CD8-positive, alpha-beta memory T cell (primary cell): ENCODE measurements at places on chromosomes 4 and X. TPM values are rescaled to one million over a fixed set of nuclear protein-coding genes. Genes with fewer than 3 reads are reported as not detected.
A peak's percentile ranks its signal among the peaks of the same experiment; 100 is the strongest.

IL13RA2 gene
- not detected for total RNA-seq

WNK3 gene
- 0.13 TPM for total RNA-seq

ABLIM2 gene
- total RNA-seq, result 1.1 TPM

UGT2B10 gene
- total RNA-seq, result not detected

CSN2 gene
- not detected for total RNA-seq

DCAF12L1 gene
- not detected for total RNA-seq

REELD1 gene
- total RNA-seq, result 0.18 TPM

CXCL5 gene
- not detected for total RNA-seq

TIGD4 gene
- total RNA-seq, result 0.68 TPM

FATE1 gene
- total RNA-seq, result not detected

GRCh38 chr4:188245651-188246050, 106.4 kb downstream of the TRIML1 start:
- DNase-seq, result no peak
- no peaks in the 10 kb centered on the region for H3K36me3 ChIP-seq
- no peaks in the 10 kb centered on the region for H3K27me3 ChIP-seq
- no peak overlapping the region for H3K4me3 ChIP-seq
- no peaks in the 10 kb centered on the region for H3K4me1 ChIP-seq

GRCh38 chr4:74755486-74755885, 38.8 kb downstream of the BTC start:
- H3K36me3 ChIP-seq, result no peaks in the 10 kb centered on the region
- H3K4me3 ChIP-seq, result no peak overlapping the region
- H3K27ac ChIP-seq, result no peak overlapping the region
- DNase-seq, result no peak
- H3K27me3 ChIP-seq, result no peaks in the 10 kb centered on the region
- no peaks in the 10 kb centered on the region for H3K4me1 ChIP-seq

- no peak for DNase-seq
- no peaks in the 10 kb centered on the region for H3K4me1 ChIP-seq
- H3K4me3 ChIP-seq, result no peak overlapping the region
- H3K36me3 ChIP-seq, result no peaks in the 10 kb centered on the region
- H3K27me3 ChIP-seq, result no peaks in the 10 kb centered on the region
These were observed 71.6 kb downstream of the AMOT start for GRCh38 chrX:112769034-112769433.

GRCh38 chr4:77911842-77912450, 49.3 kb downstream of the MRPL1 start:
- H3K27ac ChIP-seq, result no peak overlapping the region
- H3K4me3 ChIP-seq, result no peak overlapping the region
- no peak for DNase-seq
- H3K4me1 ChIP-seq, result no peaks in the 10 kb centered on the region

- H3K4me3 ChIP-seq, result no peak overlapping the region
- DNase-seq, result no peak
- no peak overlapping the region for H3K27ac ChIP-seq
- H3K36me3 ChIP-seq, result no peaks in the 10 kb centered on the region
These were observed 514.4 kb downstream of the RPA4 start for GRCh38 chrX:97398030-97398551.

GRCh38 chrX:34778916-34779315, 121.8 kb upstream of the TMEM47 start:
- H3K4me3 ChIP-seq, result no peak overlapping the region
- no peaks in the 10 kb centered on the region for H3K27me3 ChIP-seq
- H3K36me3 ChIP-seq, result no peaks in the 10 kb centered on the region
- no peaks in the 10 kb centered on the region for H3K4me1 ChIP-seq

GRCh38 chrX:2897311-2897689, 31.8 kb downstream of the ARSD start:
- H3K27ac ChIP-seq, result no peak overlapping the region
- no peaks in the 10 kb centered on the region for H3K36me3 ChIP-seq
- DNase-seq, result no peak
- no peaks in the 10 kb centered on the region for H3K4me1 ChIP-seq
- no peaks in the 10 kb centered on the region for H3K27me3 ChIP-seq

- H3K36me3 ChIP-seq, result no peaks in the 10 kb centered on the region
- H3K27me3 ChIP-seq, result no peaks in the 10 kb centered on the region
- H3K4me3 ChIP-seq, result no peak overlapping the region
- H3K4me1 ChIP-seq, result no peaks in the 10 kb centered on the region
- H3K27ac ChIP-seq, result no peak overlapping the region
These were observed 286.1 kb upstream of the TENM3 start for GRCh38 chr4:181957088-181957487.

GRCh38 chr4:3388471-3389232, 53.1 kb upstream of the HGFAC start:
- DNase-seq, result no peak
- no peaks in the 10 kb centered on the region for H3K27me3 ChIP-seq
- no peaks in the 10 kb centered on the region for H3K36me3 ChIP-seq

DNA sequence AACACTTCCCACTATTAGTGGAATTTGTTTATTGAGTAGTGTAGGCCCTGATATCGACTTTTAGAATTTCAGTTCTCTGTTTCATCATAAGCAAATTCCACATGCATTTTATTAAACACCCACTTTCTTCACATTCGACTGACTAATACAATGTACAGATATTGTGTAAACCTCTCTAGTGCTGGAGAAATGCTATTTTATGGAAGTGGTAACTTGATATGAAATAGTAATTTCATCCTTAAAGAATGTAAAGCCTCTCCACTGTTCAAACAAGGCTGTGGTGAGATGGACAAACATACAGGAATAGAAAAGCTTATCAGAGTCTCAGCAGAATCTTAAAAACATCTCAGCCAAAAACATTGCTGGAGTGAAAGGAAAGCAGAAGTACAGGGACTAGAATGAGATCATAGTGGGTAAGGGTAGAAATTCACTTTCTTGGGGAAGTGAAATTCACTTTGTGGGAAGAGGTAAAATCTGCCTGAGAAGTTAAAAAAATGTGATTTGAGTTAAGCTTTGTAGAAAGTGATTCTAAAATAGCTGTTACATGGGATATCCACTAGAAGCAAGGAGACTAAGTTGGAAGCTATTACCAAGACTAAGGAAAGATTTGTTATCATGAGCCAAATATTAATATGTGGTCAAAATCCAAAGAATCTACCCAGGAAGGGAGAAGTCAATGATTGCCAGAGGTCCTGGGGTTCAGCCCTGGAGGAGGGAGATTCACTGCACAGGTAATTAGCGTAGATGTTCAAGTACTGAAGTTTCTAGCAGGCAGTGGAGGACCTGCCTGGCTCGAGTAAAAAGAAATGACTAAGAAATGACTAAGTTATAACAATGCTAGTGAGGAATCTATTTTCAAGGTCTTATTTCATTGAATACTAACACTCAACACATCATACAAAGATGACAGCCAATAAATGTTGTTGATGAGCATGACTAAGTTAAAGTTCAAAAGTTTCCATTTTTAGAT, 398.3 kb upstream of the FAM47C start:
- no peak overlapping the region for H3K27ac ChIP-seq
- H3K27me3 ChIP-seq, result no peaks in the 10 kb centered on the region
- H3K4me3 ChIP-seq, result no peak overlapping the region
- no peaks in the 10 kb centered on the region for H3K36me3 ChIP-seq
- no peak for DNase-seq
- H3K4me1 ChIP-seq, result no peaks in the 10 kb centered on the region

DNA sequence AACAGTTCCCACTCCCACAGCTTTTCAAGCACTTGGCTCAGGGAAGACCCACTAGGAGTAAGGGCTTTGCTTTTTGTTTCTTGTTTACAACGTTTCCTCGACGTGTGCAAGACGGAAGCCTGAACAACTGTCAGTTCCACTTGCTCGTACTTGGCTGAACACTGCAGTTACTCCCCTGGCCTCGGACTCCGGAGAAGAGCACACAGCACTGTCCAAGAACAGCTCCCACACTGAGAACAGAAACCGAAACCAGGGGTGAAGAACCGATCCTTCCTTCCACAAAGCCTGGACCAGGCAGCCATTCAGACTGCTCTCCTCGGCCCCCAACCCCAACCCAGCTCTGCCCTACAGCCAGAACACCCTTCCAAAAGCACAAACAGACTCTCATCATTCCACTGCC, 25.5 kb downstream of the IRF2 start:
- no peak for DNase-seq
- no peaks in the 10 kb centered on the region for H3K27me3 ChIP-seq
- H3K27ac ChIP-seq, result no peak overlapping the region
- no peak overlapping the region for H3K4me3 ChIP-seq
- no peaks in the 10 kb centered on the region for H3K36me3 ChIP-seq
- peaks cover 92% of the 10 kb centered on the region for H3K4me1 ChIP-seq

- H3K36me3 ChIP-seq, result no peaks in the 10 kb centered on the region
- no peaks in the 10 kb centered on the region for H3K4me1 ChIP-seq
- no peak for DNase-seq
- no peaks in the 10 kb centered on the region for H3K27me3 ChIP-seq
- H3K27ac ChIP-seq, result no peak overlapping the region
- H3K4me3 ChIP-seq, result no peak overlapping the region
These were observed 24.2 kb downstream of the ARHGAP6 start for GRCh38 chrX:11641349-11642065.

DNA sequence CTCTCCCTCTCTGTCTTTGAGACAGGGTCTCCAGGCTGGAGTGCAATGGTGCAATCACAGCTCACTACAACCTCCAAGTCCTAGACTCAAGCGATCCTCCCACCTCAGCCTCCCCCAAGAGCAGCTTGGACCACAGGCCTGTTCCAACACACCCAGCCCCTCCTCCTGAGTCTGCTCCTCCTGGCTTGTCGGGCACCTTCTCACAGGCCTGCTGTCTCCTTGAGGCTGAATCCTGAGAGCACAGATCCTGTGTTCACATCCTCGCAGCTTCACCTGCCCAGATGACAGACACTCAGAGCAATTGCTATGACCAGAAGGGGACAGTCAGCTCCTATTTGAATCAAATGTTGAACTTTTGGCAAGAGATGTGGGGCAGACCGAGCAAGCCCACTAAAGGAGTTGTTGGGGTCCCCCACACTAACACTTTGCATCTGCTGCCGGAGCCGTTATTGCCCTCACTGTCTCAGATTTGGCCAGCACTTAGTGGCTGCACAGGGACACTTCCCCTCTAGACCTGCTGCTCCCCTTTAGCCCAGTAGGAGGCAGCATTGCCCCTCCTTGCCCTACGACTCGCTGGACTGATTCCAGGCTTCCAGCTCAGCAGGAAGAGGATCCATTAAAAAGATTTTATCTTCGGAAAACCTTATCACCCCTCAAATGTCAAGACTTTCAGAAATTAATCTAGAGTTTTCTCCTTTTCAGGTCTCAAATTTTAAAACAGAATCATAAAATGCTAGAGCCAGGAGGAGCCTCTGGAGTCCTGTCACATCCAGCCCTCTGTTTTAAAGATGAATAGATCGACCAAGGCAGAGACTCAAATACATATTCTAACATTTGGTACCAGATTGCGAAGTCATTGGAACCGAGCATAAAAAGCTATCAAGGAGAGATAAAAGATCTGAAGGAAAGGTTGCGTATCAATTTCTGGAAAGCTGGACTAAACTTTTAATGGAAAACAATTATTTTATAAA, 113.7 kb downstream of the USP46 start:
- peak; percentile 68 for DNase-seq
- no peak overlapping the region for H3K4me3 ChIP-seq
- no peaks in the 10 kb centered on the region for H3K4me1 ChIP-seq
- no peak overlapping the region for H3K27ac ChIP-seq

DNA sequence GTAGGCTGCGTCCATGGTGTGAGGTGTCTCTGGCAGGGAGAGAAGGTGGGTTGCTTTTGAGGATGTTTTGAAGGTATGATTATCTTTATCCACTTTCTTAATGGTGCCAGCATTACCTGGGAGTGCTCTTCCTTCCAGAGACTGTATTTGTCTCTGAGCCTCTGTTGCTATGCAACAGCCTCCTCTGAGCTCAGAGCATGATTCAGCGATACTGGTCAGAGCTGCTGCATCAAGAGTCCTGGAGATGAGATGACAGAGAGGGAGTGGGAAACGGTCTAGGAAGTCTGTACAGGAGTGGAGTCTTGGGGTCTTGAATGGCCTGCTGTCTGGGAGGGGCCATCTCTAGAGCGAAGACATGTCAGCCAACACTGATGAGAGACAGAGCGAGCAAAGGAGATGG, 104.4 kb upstream of the RAB40AL start:
- no peak for DNase-seq
- H3K27ac ChIP-seq, result no peak overlapping the region
- H3K4me3 ChIP-seq, result no peak overlapping the region
- H3K27me3 ChIP-seq, result no peaks in the 10 kb centered on the region
- no peaks in the 10 kb centered on the region for H3K4me1 ChIP-seq
- H3K36me3 ChIP-seq, result no peaks in the 10 kb centered on the region

GRCh38 chrX:23403849-23404248, 69.2 kb downstream of the PTCHD1 start:
- H3K27ac ChIP-seq, result no peak overlapping the region
- no peaks in the 10 kb centered on the region for H3K4me1 ChIP-seq
- no peaks in the 10 kb centered on the region for H3K36me3 ChIP-seq
- no peak overlapping the region for H3K4me3 ChIP-seq
- DNase-seq, result no peak
- H3K27me3 ChIP-seq, result no peaks in the 10 kb centered on the region
